ENCODE measurements at places on chromosomes 3 and 15. TPM values are rescaled to one million over a fixed set of nuclear protein-coding genes. Genes with fewer than 3 reads are reported as not detected.

DNA sequence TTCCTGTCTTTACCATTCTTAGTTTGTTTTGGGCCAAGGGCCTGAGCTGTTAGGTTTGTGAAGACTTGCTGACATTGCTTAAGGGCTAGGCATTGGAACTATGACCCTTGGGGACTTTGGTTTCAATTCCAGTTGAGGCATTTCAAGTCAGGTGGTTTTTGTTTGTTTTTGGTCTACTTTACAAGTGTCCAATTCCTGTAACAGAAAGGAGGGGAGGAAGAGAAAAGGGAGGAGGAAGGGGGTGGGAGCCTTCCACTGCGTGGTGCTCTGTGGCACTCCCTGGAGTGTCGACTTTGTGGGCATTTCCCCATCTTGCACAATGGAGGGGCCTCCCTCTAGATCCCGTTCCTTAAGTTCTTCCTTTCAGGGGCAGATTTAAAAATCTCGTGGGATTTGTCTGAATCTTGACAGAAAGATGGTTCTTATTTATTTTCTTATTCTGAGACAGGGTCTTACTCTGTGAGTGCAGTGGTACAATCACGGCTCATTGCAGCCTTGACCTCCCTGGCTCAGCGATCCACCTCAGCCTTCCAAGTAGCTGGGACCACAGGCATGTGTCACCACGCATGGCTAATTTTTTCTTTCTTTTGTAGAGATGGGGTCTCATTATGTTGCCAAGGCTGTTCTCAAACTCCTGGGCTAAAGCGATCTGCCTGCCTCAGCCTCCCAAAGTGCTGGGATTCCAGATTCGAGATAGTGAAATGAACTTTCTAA, 59.5 kb upstream of the RYK start:
- no peak for DNase-seq

- DNase-seq = no peak
Observed at GRCh38 chr15:69724333-69724732, 271.7 kb downstream of the RPLP1 start.

GRCh38 chr15:23646165-23647000, 1.3 kb downstream of the MAGEL2 start:
- DNase-seq = no peak

DNA sequence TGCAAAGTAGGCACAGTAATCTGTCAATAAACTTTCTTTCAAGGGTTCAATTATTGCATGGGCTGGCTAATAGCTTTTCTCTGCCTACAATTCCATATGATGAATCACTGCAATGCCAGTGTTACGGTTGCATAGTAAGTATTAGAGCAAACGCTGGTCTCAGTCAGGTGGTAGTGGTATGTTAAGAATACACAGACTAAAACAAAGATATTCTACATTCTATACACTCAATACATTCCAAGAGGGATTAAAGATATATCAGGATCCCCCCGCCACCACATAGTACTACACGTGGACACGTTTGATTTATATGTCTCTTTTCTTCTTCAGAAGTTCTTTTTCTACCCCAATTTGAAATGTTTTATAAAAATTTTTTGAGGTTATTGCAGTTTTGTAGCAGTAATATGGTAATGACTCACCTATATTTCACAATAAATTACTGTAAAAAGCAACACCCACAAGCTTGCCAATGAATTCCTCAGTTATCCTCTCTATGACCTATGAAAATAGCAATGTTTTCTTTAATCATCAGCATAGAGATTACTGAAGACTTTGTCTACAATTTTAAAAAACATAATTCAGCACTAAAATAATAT, 68.2 kb downstream of the CD200R1L start:
- DNase-seq = no peak

DNA sequence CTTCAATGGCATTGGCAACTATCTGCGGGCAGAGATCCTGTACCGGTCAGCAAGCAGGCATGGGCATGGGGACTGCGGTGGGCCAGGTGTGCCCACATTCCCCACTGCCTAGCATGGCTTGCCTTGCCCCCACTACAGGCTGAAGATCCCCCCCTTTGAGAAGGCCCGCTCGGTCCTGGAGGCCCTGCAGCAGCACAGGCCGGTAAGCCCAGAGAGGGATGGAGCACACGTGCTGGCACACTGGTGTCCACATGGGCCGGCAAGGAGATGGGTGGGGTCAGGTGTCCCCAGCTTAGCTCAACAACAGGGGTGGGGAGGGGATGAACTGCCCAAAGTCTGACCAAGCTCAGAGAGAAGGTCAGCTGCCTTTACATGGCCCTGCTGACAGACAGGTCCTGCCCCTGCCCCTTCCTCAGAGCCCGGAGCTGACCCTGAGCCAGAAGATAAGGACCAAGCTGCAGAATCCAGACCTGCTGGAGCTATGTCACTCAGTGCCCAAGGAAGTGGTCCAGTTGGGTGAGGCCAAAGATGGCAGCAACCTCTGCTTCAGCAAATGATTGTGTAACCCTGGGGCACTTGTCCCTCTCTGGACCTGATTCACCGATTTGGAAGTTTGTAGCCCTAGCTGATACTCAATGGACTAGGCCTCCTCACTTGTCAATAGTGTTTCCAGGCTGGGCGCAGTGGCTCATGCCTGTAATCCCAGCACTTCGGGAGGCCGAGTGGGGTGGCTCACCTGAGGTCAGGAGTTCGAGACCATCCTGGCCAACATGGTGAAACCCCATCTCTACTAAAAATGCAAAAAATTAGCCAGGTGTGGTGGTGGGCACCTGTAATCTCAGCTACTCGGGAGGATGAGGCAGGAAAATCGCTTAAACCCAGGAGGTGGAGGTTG, 5.6 kb downstream of the NEIL1 start:
- no peak for DNase-seq

DNA sequence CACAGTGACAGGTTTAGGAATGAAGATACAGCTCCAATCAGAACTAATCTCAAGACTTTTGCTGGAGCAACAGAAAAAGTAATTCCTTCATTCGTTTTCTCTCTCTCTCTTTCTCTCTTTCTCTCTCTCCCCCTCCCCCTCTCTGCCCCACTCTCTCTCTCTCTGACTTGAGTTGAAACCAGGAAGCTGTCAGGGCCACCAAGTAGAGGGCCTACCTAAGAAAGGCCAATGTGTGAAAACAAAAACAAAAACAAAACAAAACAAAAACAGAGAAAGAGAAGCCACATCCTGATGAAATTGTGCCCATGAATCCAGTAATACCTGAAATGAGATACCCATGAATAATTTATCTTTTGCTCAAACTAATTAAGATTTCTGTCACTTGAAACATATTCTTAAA, 72.9 kb downstream of the ATP8B4 start:
- no peak for DNase-seq

SPATA12 gene
- not detected for total RNA-seq

GNB5 gene
- total RNA-seq = 35.4 TPM

RASSF1 gene
- total RNA-seq = 160 TPM

CKMT1B gene
- not detected for total RNA-seq
